ENCODE measurements at places on chromosomes 5 and 9.

GRCh38 chr5:123012321-123012720 is 24.2 kb downstream of the PPIC start:
- no peak for DNase-seq

DNA sequence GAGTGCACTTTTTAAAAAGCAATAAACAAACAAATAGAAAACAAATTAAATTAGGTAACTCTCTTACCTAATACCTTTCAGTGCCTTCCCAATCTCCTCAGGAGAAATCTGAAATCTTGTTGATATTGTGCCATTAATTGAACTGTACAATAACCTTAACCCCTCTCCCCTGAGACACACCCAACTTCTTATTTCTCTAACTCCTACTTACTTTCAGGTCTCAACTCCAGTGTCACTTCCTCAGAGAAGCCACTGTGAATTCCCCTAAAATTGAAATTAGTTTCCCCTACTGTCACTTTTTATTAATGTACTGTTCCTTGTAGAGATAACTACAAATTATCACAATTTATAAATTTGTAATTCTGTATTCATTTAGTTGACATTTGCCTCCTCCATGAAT is 295.3 kb upstream of the TNC start:
- DNase-seq, result no peak

DNA sequence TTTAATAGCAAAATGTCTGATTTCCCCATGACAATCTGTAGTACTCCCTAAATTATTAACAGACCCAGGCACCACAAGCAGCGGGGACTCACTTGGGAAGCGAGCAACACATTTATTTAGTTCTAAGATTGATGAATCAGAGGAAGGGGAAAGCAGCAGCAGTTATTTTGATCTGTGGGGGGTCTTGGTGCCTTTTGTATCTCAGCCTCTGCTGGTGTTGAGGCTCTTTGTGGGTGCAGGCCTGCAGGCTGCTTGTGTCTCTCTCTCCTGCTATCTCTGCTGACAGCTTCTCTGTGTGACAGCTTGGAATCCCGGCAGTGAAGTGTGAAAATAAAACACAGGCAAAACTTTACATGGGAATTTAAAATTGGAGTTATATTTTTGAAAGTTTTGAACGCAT is 878.2 kb upstream of the DMAC1 start:
- no peak for DNase-seq

- no peak for DNase-seq
Measured at GRCh38 chr9:15370466-15371447, 51.9 kb upstream of the SNAPC3 start.

- DNase-seq, result no peak
Measured at GRCh38 chr9:127568618-127568970, 43.5 kb upstream of the STXBP1 start.

GRCh38 chr5:3595006-3595961 is at the start of gene IRX1:
TSS of gene IRX1 (plus strand) at chr5:3595832. CDS start at chr5:3596106, 274 bp downstream.
- DNase-seq, result peak; percentile 33

GRCh38 chr5:177496070-177496726 is 1.2 kb downstream of the PDLIM7 start:
- peak; percentile 30 for DNase-seq
